SK-N-SH (cell line): ENCODE measurements at places on chromosomes 12 and 14.

DNA sequence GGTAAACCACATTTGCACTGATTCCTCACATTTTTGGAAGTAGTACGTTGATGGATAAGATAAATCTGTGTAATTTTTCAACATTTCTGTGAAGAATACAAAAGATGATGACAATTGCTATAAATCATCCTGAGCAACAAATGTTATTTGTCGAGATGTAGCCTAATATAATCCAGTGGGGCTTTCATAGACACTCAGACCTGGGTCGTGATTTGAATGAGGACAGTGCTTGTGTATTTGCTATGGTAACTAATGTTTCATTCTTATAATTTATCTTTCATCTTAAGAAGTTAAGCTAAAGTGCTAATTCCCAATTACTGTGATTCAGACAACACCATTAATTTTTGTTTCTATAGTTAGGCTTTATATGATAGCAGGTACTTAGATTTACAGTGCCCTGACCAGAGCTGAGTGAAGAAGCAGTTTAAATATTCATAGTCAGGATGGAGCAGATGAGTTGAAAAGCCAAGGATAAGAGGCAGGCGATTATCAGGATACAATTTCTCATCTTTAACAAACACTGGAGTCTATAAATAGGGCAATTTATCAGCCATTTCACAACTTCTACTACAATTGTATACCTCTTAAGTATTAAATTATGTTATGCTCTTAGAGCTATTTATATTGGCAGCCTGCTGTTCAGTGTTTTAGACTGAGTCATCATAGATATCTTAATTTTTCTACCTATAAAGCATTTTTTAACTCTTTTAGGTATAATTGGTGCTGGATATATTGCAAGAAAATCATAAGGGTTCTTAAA is 359.9 kb downstream of the TRHDE start:
- no peak for DNase-seq

- DNase-seq = no peak
Measured at GRCh38 chr14:20642182-20642581, 691 bp upstream of the OR6S1 start.

- peak; percentile 64 for DNase-seq
Measured at GRCh38 chr12:49232940-49233841, 31.7 kb upstream of the TUBA1C start.

GRCh38 chr12:116694653-116695463 is 43.0 kb downstream of the SPRING1 start:
- DNase-seq = no peak

DNA sequence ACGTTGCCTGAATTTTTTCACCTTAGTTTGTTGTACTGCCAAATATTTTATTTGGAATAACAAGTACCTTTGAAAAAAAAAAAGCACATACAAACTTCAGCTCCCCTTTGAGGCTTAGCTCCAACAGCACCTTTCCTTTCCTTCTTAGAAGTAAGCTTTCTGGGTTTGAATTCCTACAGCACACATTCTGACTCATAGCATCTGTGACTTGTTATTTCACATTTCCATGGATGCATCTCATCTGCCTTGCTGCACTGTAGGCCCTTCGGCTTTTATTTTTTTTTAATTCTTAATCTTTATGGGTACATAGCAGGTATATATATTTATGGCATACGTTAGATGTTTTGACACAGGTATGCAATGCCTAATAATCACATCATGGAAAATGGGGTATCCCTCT is 7.2 kb downstream of the LGALS3 start:
- no peak for DNase-seq

- peak; percentile 15 for DNase-seq
Measured at GRCh38 chr14:56331592-56332216, 213.5 kb downstream of the PELI2 start.

GRCh38 chr14:98501836-98502235 is 770.2 kb downstream of the BCL11B start:
- DNase-seq = no peak

DNA sequence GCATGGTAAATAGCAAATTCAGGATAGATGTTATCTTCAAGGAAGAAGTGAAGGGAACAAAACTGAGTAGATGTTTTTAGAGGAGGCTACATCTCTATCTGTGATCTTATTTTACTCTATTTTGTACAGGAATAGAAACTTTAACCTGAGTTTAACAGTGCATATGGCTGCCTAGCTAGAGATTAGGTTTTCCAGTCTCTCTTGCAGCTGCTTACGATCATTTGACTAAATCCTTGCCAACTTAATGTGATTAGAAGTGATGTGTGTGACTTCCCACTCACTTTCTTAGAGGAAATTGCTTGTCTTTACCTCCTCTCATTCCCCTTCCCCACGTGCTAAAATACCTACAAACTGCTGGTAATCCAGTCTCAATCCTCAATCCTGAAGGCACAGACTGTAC is 26.5 kb upstream of the SLC15A5 start:
- no peak for DNase-seq

DNA sequence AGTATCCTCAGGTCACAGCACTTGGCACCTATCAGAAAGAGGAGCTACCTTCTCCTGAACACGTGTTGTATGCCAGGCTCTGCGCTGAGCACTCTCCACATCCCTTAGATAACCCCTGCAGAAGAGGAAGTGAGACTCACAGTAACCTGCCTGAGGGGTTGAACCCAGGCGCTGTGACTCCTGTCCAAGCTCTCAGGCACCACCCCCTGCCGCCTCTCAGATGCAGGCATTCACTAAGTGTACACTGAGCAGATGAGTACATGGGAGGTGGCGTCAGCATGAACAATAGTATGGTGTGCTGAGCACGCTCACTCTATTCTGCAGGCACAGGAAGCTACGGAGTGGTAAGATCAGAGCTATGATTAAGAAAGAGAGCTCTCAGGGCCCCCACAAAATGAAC is 21.0 kb upstream of the RIC8B start:
- DNase-seq = no peak

DNA sequence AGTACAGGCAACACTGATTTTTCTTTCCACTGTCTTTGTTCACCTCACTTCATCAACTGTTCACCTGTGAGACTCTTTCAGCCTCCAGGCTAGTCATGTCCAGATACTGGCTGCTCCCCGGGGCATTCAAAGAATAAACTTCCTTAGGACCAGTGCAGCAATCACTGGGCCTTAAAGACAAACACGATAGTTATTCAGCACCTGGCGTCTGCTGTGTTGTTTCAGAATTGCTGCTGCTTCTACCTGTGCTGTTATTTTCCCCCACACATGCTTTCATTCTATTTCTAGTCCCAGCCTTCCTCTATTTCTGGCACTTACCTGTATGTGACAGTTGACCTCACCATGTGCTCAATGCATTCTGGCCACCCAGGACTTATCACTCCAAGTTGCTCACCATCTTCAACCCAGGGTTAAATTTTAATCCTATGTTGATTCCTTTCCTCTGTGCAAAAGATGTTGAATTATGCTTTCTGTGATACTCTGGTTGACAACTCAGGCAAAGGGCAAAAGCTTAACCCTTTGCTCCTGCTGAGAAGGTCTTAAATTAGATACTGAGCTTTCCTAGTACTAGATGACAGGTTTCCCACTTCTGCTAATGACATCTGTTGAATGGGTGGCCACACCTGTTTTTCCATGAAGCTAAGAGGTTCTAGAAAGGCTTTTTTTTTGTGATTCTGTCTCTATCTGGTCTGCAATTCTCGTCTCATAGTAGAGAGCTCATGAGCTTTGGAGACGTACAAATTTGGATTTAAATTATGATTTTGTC is 41.4 kb downstream of the PTPRQ start:
- no peak for DNase-seq

GRCh38 chr12:24728826-24729225 is 220.1 kb downstream of the BCAT1 start:
- DNase-seq = no peak

DNA sequence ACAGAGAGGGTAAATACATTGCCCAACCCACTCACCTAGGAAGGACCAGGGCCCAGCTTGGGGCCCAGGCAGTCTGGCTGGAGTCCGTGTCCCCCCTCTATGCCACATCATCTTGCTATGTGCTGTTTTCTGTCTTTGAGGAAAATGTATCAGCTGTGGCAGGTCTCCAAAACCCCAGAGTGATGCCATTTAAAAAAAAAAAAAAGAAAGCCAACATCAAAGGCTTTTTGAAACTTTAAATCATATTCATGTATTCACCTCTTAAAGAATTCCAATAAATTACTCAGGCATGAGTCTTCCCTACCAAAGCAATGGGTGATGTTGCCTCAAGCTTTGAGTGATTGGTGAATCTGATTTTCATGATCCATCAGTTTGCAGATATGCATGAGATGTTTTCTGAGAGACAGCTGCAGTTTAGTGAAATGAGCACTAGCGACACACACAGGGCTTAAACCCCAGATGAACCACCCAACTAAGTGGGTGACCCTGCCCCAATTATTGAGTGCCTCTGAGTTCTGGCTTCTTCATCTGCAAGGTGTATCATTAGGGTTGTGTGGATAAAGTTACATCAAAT is 6.1 kb downstream of the KRT81 start:
- DNase-seq = no peak

DNA sequence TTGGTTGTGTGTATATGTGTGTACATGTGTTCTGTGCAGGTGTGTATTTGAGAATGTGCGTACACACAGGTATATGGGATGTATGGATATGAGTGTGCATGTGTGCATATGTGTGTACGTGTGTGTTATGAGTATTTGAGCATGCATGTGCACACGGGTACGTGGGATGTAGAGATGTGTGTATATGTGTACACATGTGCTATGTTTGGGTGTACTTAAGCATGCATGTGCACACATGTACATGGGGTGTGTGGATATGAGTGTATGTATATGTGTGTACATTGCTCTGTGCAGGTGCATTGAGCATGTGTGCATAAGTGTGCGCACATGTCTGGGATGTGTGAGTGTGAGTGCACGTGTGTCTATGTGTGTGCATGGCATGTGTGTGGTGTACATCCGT is 34.3 kb upstream of the SFSWAP start:
- DNase-seq = no peak

GRCh38 chr14:80278293-80279023 is 67.2 kb upstream of the DIO2 start:
- DNase-seq = no peak

GRCh38 chr14:52244997-52245396 is 22.5 kb upstream of the PTGDR start:
- no peak for DNase-seq

- no peak for DNase-seq
Measured at GRCh38 chr12:13595536-13596443, 385.6 kb downstream of the GRIN2B start.

DNA sequence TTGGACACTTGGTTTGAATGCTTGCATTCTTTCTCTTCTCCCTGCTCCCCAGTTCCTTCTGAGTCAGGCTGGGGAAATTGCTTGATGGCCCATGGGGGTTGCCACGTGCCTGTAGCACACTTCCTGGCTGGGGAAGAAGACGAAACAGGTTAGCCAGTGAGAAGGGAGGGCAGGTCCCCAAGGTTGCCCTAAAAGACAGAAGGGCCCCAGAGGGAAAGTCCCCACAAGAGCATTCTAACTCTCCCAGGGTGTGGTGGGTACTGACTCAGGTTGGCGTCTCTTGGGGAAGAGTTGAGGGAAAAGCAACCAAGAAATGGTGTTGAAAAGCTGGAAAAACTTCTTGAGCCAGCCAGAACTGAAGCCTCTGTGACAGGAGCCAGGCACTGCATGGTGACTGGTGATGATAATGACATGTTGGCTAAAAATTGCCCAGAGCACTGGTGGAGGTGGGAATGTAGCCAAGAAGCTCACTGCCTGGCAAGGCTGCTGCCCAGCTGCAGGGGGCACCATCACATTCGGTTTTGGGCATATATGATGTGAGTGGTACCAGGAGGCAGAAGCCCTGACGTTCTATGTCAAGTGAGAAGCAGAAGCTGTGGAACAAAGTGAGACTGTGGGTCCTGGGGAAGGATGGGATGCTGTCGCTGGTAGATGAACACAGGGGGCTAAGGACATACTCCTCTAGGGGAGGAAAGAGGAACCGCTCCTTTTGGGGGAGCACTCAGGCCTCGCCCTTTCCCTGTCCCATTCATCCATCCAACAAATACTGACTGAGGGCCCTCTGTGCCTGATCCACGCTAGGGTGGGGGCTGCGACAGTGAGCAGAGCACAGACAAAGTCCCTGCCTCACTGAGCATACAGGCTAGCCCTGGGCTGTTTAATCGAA is 8.1 kb upstream of the RABGGTA start:
- peak; percentile 67 for DNase-seq

- DNase-seq = peak; percentile 88
Measured at GRCh38 chr14:92987713-92988510, 65.0 kb downstream of the CHGA start.

DNA sequence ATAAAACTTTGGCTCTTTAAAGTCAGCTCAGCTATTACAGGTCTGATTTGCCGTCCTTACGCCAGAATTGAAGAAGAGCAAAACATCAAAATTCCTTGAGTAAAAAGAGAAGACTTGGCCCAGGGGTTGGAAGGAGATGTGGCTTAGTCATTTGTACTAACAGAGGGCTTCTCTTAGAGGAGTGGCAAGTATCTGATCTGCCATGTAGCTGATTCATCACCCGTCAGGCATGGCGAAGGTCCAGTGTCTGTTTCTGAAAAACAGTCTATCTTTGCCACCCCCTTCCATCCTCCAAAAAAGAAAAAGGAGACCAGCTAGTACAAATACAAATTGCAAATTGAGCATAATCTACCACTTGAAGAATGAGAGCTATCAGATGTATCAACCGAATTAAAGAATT is 91.9 kb downstream of the RAD52 start:
- DNase-seq = no peak

DNA sequence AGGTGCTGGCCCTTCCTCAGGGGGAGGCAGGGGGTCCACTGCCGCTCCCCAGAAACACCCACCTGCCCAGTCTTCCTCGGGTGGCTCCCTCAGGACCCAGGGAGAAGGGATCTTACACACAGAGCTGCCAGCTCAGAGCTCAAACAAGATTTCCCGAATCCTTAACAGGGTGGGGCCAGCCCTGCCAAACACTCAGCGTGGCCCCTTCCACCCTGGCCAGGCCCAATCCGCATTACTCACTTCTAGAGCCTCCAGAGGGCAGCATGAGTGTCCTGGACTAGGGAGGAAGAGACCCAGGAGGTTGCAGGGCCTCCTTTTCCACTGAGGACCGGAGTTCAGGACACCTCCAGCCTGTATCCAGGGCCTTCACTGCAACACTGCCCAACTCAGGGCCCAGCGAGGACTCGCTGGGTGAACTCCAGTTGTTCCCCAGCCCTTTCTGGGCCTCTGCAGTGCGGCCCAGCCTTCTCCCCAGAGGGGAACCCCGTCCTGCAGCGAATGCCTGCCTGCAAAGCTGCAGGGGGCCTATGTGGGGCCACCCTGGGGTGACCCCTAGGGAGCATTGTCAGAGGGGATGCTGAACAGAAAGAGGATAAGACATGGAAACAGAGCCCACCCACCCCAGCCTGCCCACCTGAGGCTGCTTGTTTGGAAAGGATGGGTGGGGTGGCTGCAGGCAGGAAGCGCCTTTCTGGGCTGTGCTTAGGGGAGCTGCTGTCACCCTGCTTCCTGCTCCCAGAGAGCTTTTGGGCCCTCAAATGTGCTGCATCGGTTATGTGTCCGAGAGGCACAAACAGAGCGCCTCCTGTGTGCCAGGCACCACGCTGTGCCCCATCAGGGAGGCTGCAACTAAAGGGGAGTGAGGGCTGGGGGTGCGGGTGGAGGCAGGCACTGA is 43.8 kb downstream of the CCNK start:
- peak; percentile 57 for DNase-seq

GRCh38 chr12:14959463-14959862 is 1.9 kb downstream of the ARHGDIB start:
- no peak for DNase-seq
